ENCODE measurements at places on chromosomes 1 and 21.
A peak's percentile ranks its signal among the peaks of the same experiment; 100 is the strongest.

- no peak for DNase-seq
These were observed 19.6 kb downstream of the CAPN8 start for GRCh38 chr1:223645903-223646302.

DNA sequence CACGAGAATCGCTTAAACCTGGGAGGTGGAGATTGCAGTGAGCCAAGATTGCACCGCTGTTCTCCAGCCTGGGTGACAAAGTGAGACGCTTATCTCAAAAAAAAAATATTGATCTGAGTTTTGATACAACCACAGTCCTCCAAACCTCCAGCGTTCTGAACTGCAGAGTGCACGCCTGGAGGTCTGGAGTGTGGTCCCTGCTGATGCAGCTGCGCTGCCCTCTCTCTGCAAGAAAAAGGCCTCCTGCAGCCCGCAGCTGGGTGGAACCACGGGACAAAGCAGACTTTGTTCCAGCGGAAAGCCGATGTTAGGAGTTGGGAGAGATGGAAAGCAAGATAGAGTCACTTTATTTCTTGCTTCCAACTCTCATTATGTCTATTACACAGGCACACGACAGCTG is 144.9 kb upstream of the SOD1 start:
- DNase-seq, result peak; percentile 68

- DNase-seq, result no peak
These were observed 433.5 kb upstream of the B3GALT2 start for GRCh38 chr1:193619911-193620310.

- no peak for DNase-seq
These were observed 88.2 kb downstream of the PSMG1 start for GRCh38 chr21:39094847-39095579.

GRCh38 chr1:236677641-236678235 is 8.6 kb upstream of the ACTN2 start:
- DNase-seq, result no peak

DNA sequence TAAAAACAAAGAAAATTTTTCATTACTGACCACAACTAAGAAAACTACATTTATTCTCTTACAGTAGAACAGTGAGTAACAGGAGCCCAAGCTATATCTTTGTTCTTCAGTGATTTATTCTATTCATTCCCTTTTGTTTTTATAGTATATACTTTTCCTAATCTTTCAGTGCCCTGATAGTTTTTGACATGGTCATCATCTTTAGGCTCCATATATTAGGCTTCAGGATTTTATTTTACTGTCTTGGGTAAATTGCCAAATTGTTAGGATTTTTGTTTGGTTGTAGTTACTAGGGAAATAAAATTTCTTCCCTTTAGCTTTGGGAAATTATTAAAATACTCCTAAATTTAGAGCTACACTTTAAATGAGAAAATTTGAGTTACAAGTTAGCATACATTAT is 10.3 kb downstream of the FBXO28 start:
- DNase-seq, result no peak

All from frontal cortex (tissue), 4 donors.